ENCODE measurements at places on chromosomes 1 and 21.

DNA sequence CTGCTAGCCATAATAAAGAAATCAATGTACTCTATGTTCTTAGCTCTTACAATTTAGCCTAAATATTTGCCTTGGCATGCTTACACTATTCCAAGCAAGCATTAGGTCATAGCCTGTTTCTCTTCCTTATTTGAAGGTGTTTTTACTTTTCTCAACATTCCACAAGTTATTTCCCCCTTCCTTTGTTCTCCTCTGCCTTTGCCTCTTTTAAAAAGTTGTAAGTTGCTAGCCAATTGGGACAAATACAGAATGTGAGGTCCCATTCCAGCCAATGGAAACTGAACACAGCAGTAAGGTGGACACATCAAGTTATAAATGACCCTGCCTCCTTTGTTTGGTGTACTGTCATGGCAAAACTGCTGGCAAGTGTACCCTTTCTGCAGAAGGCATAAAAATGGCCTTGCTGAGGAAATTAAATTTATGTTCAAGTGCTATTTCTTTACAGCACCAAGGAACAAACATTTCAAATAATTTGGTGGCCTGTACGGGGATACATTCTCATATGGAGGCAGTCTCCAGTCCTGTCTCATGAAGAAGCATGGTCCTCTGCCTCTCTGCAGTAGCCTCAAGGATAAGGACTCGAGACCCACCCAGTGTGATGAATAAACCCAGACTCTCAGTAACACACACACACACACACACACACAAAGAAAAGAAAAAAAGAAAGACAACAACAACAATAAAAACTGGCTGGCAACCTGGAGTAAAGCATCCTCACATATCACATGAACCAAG, 28.8 kb upstream of the FMO1 start:
- DNase-seq = peak; percentile 64

DNA sequence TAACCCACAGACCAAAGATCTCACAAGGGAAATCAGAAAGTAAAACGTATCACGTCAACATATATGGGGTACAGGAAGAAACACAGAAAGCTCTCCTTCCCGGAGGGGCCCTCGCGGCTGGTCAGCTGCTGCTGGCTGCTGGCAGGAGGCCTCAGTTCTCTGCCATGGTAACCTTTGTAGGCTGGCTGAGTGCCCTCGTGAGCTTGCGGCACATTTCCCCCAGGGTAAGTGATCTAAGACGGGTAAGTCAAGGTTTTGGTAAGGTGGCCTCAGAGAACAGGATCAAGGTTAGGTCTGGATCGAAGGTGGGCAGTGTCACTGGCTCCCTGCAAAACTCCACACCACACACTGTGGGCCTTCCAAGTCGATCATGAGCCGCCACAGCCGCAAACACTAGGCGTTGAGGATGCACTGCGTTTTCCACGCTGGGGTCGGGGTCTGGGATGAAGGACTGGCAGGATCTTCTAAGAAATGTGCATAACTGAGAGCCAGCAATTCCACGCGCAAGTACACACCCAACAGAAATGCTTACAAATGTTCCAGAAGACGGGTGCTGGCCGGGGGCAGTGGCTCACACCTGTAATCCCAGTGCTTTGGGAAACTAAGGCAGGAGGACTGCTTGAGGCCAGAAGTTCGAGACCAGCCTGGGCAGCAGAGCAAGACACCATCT, 33.9 kb downstream of the WDR4 start:
- no peak for DNase-seq

DNA sequence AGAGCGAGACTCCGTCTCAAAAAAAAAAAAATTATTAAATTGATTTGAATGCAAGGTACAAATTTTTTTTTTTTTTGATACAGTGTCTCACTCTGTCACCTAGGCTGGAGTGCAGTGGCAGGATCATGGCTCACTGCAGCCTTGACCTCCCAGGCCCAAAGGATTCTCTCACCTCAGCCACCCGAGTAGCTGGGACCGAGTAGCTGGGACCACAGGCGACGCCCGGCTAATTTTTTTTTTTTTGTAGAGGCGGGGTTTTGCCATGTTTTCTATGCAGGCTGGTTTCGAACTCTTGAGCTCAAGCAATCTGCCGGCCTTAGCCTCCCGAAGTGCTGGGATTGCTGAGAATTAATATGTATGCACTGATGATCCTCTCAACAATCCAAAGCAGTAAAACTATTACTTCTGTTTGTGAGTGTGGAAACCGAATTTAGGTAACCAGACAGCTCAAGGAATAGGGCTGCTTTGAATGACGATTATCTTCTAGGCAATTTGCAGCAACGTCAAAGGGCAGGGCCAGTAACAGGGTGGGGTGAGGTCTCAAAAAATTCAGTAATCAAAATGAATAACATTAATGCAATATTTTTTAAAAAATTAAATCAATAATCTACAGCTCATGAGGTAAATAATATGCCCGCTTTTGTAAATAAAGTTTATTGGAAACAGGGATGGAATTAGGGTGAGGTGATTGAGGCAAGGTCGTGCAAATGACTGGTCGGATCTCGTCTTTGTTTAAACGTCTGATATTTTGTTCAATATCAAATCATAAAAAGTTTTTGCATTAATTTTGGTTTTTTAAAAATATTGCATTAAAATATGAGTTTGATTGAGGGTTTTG, 1.2 kb downstream of the CLSPN start:
- DNase-seq = peak; percentile 23

DNA sequence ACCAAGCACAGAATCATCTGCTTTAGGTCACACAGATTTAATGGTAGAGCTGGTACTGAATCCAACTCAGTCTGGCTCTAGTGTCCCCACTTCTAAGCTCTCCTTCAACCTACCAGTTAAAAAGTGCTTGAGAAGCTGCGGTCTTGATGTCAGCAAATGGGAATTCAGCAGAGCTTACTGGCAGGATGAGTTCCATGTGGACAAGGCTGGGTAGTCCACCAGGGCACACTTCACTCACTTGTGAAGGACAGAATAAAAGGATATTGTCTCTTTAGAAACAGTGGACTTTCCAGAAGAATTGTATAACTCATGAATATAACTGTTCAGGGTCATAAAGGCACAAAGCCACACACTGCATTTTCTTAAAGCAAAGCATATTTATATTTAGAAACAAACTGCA, 35.1 kb upstream of the GUCA2B start:
- DNase-seq = no peak

DNA sequence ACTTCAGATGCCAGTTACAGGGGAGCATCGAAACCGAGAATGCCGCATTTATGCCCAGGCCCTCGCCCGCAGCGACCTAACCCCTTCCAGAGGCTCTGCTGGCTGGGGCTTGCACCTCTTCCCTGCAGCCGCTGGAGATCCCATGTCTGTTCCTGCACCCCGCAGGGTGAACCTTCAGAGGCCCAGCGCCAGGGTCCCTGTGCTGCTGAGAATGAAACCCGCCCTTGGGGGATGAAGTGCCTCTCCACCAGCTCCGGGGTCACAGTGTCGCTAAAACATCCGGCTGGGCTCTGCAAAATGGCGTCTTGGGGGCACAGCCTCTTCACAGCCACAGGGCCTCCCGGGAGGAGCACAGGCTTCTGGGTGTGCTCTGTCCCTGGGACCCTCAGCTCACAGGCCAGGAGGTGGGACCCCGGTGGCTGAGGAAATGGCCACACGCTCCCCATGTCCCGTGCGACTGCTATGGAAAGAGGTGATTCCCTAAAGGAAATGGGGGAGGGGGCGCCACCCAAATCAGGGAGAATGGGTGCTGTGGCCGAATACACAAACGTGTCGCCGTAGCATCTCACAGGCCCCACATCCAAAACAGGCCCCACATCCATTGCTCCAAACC, 39.9 kb upstream of the TSPEAR start:
- no peak for DNase-seq

DNA sequence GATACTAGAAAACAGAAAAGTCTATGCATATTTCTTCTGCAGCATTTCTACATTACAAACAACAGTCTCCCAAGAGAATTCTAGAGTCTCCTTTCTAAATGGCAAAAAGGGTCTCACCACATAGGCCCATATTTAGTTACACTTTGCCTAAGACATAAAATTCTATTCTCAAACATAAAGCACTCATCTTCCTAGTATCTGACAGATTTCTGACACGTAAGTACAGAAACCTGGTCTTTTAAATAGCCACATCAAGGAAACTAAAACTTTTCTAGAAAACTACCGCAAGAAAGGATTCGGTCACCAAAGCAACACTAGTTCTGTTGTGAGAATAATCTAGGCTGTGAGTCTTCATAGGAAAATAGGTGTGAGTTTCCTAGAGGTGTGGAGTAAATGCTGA, 33.6 kb upstream of the CTSK start:
- DNase-seq = no peak

GRCh38 chr1:45395051-45395450, 54.8 kb upstream of the MUTYH start:
- no peak for DNase-seq

- peak; percentile 90 for DNase-seq
Measured at GRCh38 chr21:35563885-35564451, 496.4 kb downstream of the SETD4 start.

- no peak for DNase-seq
Measured at GRCh38 chr21:42031816-42032215, 21.7 kb upstream of the ZBTB21 start.

DNA sequence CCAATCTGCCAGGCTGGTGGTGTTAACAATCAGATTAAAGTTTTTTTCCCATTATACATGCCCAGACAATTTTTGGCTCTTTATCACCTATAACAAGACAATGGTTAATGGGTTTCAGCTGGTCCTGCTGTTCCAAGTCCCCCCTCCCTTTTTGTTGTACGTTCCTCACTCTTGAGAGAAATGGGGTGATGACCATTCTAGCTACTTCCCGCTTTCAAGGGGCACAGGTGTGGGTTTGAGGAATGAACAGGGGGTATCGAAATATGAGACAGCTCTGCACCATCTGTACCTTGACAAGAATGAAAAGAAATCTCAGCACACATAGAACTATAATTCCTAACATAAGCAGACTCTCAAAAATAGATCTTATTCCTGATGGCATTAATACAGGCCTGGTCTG, 326.8 kb downstream of the PTPRU start:
- DNase-seq = no peak

DNA sequence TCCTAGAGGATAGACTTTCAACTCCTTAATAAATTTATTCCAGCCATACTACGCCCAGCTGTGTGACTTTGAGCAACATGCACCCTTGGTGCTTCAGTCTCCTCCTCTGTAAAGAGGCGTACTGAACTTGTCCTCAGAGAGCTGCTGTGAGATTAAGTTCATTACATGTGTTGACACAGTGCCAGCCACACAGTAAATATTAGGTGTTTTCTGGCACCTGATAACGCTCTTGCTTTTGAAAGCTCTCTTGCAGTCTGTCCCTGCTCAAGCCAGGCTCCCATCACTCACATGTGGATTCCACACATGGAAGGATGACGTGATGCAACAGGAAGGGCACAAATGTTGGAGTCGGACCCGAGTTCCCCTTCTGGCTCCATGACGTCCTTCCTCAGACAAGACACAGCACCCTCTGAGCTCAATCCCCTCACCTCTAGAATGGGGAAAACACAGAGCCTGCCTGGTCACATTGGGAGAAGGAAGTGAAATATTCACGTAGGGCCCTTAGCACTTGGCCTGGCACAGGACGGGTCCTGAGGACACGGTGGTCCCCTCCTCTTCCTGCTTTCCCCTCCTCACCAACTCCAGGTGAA, 7.7 kb downstream of the IFNLR1 start:
- DNase-seq = no peak

GRCh38 chr21:36926989-36927718, 39.3 kb downstream of the HLCS start:
- DNase-seq = no peak

- DNase-seq = no peak
Measured at GRCh38 chr1:228036701-228037231, 30.0 kb downstream of the WNT3A start.

DNA sequence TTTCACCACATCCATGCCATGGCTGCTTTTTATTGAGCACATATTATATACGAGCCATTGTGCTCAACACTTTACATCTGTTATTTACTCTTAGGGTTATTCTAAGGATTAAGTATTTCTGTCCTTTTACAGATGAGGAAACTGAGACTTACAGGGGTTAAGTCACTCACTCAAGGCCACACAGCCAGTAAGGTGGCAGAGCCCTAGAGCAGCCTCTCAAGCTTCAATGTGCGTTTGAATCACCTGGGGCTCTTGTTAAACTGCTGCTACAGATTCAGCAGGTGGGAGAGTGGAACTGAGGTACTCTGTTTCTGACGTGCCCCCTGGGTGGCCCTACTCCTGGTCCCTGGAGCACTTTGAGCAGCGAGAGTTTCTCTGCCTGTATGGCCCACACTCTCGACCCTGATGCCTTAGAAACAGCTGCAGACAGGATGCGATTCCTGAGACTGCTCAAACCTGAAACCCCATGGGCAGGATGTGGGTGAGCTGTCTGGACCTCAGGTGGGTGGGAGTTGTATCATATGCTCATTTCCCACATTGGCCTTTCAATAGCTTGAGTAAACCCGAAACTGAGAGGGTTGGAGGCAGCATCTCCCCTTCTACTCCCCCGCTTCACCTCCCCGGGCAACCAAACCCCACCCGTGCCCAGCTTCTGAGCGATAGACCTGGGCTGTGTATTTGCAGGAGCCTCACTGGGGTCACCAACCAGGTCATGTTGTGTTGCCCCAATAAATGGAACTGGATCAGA, 59.3 kb downstream of the MAN1C1 start:
- DNase-seq = no peak

- DNase-seq = no peak
Measured at GRCh38 chr1:247529771-247530355, 6.4 kb downstream of the OR2C3 start.

- no peak for DNase-seq
Measured at GRCh38 chr1:10515976-10516750, 41.4 kb downstream of the PEX14 start.

DNA sequence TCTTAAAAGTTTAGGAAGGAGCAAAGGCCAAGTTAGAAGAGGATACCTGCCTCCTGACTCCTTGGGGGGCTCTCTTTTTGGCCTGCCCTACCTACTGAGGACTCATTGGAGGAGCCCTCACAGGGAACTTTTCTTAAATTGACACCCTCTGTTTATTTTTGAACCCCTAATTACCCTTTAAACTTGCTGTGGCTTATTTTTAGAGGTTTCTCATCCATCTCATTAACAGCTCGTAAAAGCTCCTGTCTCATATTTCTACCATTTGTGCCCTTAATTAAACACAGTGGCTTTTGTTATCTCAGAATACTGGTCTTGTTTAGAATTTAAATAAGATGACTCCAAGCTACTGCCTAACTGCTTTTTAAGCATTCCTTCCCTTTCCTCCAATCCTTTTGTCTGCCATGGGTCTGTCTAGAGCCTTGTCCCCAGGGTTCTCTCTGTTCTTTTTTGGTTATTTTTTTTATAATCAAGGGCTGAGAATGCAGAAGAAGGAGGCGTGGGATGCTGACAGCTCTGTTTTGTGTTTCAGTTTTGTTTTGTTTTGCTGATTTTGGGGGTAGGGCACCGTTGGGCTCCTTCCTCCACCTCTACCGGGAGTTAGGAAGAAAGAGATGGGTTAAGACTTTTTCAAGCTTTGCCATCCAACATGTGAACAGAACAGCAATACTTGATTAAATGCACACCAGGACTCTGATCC, 78.0 kb downstream of the SYT6 start:
- DNase-seq = no peak

All from foreskin fibroblast (primary cell).